MV-4-11 (cell line): ENCODE measurements at places on chromosomes 4 and X.

DNA sequence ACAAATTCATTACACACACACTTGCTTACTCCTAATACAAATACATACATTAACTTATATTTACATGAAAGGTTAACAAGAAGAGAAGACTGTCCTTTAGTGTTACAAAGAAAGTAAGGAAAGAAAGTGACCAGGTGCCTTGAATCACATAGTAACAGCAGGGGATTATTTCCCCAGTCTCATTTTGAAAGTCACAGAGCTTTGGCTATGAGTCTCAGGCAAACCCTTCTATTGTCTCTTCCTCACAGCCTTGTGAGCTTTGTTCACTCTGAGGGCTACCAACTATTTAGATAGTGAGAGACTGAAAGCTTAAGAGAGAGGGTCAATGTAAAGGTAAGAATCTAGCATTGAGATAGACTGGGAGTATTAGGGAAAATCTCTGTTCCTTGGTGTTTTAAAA, 161.6 kb downstream of the NPNT start:
- DNase-seq: no peak

GRCh38 chr4:138680256-138680655, 335.3 kb upstream of the NOCT start:
- no peak for DNase-seq

DNA sequence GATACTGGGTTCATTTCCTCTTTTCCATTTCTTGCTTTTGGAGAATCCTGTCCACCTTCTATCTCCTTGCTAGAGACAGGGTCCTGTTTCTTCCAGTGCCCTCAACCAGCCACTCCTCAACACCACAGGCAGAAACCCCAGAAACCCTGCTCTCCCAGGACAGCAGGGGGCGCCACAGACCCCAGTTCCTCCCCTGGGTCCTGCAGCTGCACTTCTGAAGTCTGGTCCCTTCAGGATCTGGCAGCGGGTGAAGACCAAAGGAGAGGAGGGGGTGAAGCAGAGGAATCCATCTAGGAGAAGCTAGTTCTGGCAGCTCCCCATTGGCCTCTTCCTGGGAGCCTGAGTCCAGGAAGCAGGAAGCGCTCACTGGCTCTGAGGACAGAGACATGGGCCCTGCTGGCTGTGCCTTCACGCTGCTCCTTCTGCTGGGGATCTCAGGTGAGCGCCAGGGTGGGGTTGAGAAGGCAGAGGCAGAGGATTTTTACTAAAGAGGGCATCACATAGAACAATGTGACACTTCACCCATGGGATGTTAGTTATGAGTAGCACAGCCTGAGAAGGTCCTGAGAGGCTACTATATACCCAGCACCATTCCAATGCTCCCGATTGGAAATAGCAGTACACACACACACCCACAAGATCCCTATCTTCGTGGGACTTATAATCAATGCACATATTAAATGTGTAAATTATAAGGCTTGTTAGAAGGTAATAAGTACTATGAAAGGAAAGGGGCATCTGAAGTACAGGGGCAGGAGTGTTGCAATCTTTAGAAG, at the start of gene PRSS48:
Gene PRSS48, plus strand, starts transcription at position 375 of the 776 bp plus-strand sequence. Its CDS starts 12 bp downstream, at position 387.
- peak; percentile 15 for DNase-seq

- no peak for DNase-seq
Measured at GRCh38 chr4:91198951-91199350, 1071.8 kb downstream of the CCSER1 start.

DNA sequence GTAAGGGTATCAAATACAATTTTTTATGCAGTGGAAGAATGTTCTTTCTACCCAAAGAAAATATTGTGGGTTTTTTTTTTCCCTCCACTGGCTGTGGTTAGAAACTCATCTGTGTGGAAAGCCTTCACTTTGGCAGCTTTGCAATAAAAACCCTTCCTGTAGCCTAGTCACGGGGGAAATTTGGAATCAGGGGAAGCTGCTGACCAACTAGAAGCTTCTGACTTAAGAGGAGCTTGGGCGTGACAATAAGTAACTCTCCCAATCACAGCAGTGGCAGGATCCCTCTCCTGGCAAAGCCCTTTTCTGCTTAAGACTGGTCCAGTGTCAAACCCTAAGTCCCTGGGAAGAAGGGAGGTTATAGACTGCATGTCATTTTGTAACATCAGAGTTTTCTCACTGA, 87.9 kb downstream of the LRRC66 start:
- DNase-seq: peak; percentile 11

GRCh38 chr4:165011403-165011802, 20.4 kb upstream of the TRIM60 start:
- no peak for DNase-seq

- DNase-seq: no peak
Measured at GRCh38 chr4:184286358-184286757, 68.7 kb upstream of the ENPP6 start.

GRCh38 chr4:155624478-155624877, 42.2 kb upstream of the GUCY1A1 start:
- no peak for DNase-seq

- no peak for DNase-seq
Measured at GRCh38 chr4:166301266-166301665, 428.2 kb downstream of the TLL1 start.

GRCh38 chr4:146640465-146641061, 1.9 kb downstream of the POU4F2 start:
- no peak for DNase-seq

DNA sequence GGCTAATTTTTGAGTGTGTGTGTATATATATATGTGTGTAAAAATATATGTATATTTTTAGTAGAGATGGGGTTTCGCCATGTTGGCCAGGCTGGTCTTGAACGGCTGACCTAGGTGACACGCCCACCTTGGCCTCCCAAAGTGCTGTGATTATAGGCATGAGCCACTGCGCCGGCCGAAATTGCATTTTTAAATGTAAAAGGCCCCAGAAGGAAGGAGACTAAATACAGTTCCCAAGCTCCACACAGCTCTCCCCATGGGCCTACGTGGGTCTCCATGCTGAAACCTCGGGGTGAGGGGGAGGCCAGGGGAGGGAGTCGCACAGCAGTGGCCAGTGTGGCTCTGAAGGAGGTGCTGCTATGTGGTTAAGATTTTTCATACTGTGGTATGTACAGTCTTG, 12.8 kb upstream of the CDKN2AIP start:
- DNase-seq: no peak

- DNase-seq: no peak
Measured at GRCh38 chr4:87060957-87061356, 126.1 kb downstream of the AFF1 start.

DNA sequence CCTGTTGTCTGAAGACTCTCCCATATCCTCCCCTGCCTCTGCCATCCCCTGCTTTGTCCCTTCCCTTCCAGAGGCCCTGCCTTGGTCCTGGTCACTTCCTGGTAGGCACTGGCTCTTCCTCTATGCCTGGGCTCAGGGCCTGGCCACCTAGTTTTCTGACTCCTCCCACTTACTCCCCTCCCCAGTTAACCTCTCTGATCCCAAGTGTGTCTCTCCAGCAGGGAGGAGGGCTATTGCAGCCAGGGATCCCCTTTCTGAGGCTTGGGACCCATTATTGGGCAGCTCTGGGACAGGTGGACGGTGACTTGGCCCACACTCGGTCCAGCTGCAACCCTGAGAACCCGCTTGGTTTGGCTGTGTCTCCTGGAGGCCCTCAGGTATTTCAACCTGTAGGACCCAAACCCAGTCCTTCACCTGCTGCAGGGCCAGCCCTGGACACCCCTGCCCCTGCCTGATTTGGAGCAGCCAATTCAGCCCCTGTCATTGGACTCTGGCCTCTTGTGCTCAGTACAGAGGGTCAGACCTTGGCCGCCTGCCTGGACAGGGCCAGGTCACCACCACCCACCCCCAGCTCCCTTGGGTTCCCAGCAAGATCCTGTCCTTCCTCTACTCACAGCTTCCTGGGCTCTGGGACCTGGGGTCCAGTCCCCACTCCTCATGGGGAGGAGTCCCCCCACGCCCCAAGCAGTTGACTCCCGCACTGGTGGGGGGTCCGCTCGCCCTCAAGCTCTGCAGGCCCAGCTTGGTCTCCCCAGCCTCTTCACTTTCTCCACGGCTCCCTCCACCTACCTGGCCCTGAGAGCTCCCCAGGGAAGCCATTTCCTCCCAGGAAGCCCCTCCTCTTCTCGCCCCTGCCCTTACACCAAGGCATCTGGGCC, 1.1 kb upstream of the SH3BP2 start:
- DNase-seq: no peak

DNA sequence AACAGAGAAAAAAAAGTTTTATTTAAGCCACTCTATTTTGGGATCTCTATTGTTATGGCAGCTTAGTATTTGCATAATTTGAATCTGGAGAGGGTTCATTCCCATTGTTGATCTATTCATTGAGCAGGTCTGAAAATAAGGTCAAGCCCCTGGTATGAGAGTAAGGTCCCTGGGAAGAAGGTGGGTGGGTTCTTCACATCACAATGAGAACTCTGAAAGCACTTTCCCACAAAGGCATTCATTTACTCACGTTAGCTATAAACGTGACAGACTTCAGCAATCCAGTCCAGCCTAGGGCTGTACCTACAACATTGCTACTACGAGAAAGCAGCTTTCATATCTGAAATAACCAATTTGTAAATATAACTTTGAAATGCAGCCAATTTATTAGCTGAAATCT, 126.2 kb downstream of the CORIN start:
- DNase-seq: no peak

- DNase-seq: peak; percentile 85
Measured at GRCh38 chr4:122922877-122923511, 597 bp upstream of the NUDT6 start.

- peak; percentile 36 for DNase-seq
Measured at GRCh38 chr4:169024762-169025161, 14.7 kb upstream of the CBR4 start.

DNA sequence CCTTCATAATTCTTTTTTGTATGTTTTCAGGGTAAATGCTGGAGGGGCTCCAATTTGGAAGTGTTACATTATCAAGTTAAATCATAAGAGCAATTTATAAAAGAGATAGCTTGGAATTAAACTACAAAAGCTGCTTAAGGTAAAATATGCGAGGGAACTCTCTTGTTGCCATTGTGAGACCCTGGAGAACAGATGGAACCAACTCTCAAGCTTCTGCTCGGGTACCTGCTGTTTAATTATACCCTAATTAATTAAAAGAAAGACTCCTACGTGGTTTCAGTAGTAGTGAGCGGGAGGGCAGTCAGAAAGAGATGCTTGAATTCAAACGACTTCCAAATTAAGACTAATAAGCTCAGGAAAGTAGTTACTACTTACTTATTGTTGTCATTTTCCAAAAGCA, 313.1 kb upstream of the TACR3 start:
- no peak for DNase-seq

DNA sequence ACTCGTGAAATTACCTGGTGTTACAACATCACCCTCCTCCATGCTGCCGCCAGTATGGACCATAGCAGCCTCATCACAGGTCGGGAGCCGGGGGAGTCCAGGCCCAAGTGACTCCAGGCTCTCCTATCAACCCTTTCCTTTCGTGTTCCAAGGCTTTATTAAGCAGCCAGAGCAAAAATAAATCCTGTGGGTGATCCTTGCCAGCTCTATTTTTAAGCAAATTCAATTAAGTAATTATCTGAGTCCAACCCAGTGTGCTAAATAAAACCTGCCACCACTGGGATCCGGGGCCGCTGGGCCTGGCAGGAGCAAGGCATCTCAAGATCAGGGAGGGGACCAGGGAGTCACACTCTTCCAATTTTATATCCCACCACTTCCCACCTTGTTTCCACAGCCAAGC, 80.7 kb upstream of the PRPS1 start:
- DNase-seq: no peak

DNA sequence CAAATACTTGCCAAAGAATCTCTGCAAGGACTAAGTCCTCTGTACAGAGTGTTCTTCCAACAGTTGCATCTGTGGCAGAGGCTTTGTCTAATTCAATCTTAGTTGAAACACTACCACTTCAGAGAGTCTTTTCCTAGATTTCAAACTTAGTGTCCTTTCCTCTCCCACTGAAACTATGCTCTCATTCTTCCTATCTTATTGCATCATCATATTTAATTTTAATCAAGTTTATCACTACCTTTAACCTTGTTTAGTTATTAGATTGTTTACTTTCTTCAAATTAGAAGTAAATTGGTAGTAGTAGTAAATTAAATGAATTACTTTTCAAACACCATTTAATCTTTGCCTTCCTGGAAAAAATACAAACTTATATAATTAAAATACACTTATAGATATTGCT, 1082.3 kb upstream of the PABPC4L start:
- no peak for DNase-seq

DNA sequence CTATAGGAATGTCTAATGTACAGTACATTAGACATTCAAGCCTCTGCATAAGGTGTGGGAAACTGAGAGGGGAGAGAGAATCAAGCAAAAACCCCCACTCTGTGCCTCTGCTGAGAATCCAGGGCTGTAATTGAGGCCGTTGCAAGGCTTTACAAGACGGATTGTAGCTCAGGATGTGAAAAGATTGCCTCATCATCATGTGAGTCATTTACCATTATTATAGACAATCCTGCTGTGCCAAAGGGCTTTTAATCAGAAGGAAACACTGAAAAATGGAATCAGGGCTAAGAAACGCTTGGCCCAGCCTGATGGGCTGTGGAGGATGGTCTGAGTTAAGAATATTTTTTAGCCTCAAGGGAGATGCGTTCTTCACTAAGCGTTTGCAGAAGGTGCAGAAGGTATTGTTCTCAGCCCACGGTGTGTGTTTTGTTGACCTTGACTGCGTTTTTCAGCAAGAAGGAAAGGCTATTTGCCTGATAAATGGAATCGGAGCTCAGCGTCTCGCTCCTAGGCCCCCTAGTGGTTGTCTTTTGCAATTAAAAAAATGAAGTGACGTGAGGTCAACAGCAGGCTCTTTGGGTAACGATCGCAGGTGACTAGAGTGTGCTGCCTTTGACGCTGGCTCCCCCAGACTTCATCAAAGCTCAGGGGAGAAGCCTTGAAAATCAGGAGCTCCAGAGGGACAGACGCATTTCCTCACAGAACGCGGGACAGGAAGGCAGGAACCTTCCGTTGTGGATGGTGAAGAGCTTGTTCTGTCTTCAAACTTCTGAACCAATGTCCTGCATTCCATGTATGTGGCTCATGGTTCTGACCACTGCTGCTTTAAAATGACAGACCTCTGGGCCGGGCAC, 18.1 kb upstream of the CHRNA9 start:
- no peak for DNase-seq

GRCh38 chr4:76204936-76205335, 8.7 kb downstream of the SCARB2 start:
- DNase-seq: no peak

DNA sequence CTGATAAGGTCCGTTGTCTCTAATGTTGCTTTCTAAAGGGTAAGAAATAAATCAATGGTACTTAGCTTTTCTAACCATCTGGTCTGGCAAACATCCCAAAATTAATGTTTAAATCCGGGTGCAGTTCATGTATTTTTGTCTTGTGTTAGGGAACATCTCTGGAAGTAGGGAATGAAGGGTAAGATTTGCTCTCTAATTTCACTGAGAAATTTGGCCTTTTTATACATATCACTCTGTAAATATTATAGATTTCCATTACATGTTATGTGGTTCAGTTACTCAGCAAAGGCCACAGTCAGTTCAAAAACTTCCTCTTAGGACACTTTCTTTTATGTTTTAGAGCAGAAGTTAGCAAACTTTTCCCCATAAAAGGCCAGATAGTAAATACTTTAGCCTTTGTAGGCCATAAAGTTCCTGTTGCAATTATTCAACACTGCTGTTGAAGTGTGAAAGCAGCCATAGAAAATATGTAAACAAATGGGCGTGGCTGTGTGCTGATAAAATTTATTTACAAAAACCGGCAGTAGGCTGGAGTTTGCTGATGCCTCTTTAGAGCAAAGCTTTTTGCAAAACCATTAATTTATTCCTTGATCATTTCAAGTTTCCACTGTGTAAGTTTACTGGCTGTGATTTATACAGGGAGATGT, 218.1 kb downstream of the ANTXR2 start:
- DNase-seq: peak; percentile 8
